Breast epithelium (tissue), 4 donors: ENCODE measurements at places on chromosomes 4 and X.
A peak's percentile ranks its signal among the peaks of the same experiment; 100 is the strongest.

GRCh38 chr4:48979914-48980579 lies 6.0 kb upstream of the CWH43 start:
- no peak for DNase-seq

DNA sequence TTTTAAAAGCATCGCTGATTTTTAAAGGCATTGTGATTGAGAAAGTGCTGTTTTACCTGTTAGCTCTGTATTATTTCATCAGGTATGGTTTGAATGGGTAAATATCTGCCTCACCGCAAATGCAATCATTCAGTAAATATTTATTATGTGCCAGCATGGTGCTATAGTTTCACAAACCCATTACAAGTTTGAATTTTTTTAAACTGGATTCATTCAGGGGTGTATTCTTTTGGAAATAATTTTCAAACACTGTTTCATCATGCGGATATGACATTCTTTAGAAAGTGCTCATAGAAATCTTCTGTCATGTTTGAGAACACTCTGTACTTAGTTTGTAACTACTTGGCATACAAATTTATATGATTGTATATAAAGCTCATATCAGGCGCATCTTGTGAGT lies 37.2 kb downstream of the LIMCH1 start:
- DNase-seq = no peak

DNA sequence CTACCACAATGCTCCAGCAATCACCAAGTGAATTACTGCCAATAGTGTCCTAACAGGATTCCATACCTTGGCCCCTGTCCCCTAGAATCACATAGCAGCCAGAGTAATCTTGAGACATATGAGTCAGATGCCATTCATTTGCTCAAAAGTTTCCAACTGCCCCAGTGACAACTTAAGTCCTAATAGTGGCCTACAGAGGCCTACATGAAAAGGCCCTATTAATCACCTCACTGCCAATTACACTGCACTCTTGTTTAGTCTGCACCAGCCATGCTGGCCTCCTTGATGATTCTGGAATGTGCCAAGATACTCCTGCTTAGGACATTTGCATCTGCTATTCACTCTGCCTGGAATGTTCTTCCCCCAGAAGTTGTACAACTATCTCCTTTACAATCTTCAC lies 130.7 kb downstream of the NR3C2 start:
- no peak for DNase-seq

DNA sequence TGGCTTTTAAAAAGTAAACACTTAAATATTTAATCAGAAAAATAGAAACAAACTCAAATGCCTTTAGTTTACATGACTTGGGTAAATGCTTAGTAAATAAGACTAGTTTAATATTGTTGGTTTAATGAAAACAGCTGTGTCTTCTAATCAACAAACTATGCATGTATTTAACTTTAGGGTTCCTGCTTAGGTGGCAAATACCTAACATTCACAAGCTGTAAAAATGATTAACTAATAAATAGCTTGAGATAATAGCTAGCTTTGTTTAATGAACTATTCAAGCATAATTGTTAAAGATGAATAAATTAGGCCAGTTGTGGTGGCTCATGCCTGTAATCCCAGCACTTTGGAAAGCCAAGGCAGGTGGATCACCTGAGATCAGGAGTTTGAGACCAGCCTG lies 30.0 kb upstream of the USP46 start:
- no peak for DNase-seq

DNA sequence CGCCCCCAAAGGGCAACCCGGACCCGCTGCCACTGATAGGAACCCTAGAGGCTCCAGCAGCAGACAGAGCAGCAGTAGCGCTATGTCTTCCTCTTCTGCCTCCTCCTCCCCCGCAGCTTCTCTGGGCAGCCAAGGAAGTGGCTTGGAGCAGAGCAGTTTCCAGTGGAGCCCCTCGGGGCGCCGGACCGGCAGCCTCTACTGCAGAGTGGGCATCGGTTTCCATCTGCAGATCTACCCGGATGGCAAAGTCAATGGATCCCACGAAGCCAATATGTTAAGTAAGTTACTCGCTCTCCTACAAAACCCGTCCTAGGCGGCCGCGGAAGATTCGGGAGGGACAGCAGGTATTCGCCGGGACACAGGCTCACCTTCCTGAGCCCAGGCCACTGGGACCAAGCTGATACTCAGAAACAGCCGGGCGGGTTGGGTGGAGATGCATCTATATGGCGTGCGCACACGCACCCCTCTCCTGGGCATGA lies 477 bp downstream of the FGF5 start:
- no peak for DNase-seq

DNA sequence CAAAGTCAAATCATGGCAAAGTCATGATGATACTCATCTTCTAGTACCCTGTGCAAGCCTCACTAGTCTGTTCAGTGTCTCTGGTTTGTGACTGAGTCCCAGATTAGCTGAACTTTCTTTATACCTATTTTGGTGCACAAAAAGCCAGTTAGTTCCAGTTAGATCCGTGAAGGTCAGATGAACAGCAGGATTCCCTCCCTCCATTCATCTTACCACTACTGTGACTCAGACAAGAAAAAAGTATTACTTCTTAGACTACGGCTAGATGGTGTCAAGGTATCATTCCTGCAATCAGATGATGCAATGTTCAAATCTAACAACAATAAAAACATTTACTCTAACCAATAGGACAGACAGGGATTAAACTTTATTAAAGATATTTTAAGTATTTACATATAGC lies 30.4 kb downstream of the ARHGEF6 start:
- DNase-seq = no peak

- DNase-seq = no peak
These were observed 475.8 kb downstream of the PDGFC start for GRCh38 chr4:156495836-156496235.

GRCh38 chr4:40856840-40857362 lies 107.1 kb downstream of the NSUN7 start:
- peak; percentile 53 for DNase-seq

DNA sequence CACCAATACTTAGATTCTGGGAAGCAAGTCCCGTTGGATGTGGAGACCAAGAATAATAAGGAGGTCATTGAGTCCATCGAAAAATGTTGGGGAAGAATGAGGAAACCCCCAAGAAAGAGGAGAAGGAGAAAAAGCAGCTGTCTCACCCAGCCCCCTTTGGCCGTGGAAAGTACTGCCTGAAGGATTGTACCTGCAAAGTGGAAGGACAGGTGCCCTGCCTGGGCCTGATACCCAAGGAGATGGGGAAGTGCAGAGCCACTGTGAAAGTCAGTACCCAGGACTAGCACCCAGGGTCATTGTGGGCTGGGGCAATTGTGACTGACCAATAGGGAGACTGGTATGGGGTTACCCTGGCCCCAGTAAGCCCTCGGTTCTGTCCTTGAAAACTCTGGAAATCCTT lies 13.8 kb upstream of the CFAP299 start:
- no peak for DNase-seq

GRCh38 chr4:150358691-150359090 lies 223.3 kb upstream of the MAB21L2 start:
- no peak for DNase-seq

GRCh38 chrX:10821293-10821692 lies 200.9 kb upstream of the MID1 start:
- DNase-seq = no peak

DNA sequence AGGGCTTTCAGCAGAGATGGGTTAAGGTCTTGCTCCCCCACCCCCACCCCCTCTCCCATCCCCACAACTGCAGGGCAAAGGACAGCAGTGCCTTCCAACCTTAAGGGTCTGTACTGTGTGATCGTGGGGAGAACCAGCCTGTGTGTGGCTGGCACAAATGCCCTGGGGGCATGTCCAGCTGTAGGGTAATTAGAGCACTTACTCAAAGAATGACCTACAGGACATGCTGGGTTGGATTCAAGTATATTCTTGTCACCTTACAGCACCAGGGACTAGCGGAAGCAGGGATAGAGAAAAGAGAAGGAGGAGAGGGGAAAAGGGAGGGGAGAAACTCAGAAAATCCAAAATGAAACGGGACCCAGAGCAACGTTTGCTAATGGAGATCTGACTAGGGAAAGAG lies 191.3 kb upstream of the GATB start:
- DNase-seq = no peak

DNA sequence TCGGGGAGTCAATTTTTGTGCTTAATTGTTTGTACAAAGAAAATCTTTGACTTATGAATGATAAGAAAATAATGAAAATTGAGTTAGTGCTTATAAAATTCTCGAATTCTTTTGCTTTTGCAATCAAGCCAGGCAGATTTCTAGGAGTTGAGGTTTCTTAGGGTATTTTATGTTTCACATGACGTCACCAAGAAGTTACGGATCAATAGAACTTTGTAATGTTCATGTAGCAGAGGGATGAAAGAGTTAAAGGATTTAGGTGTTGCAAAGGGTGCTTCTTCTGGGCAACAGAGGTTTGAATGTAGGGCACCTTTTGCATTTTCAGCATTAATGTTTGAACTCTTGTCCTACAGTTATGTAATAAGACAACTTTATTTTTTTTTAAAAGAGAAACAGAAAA lies 19.4 kb downstream of the GBA3 start:
- no peak for DNase-seq

- DNase-seq = no peak
These were observed 293.2 kb upstream of the SLC7A11 start for GRCh38 chr4:138535316-138535715.

GRCh38 chr4:80271801-80272200 lies 5.3 kb downstream of the FGF5 start:
- no peak for DNase-seq

GRCh38 chrX:66150163-66150562 lies 13.9 kb upstream of the HEPH start:
- no peak for DNase-seq

GRCh38 chr4:109134921-109135320 lies 167.5 kb downstream of the COL25A1 start:
- DNase-seq = no peak

DNA sequence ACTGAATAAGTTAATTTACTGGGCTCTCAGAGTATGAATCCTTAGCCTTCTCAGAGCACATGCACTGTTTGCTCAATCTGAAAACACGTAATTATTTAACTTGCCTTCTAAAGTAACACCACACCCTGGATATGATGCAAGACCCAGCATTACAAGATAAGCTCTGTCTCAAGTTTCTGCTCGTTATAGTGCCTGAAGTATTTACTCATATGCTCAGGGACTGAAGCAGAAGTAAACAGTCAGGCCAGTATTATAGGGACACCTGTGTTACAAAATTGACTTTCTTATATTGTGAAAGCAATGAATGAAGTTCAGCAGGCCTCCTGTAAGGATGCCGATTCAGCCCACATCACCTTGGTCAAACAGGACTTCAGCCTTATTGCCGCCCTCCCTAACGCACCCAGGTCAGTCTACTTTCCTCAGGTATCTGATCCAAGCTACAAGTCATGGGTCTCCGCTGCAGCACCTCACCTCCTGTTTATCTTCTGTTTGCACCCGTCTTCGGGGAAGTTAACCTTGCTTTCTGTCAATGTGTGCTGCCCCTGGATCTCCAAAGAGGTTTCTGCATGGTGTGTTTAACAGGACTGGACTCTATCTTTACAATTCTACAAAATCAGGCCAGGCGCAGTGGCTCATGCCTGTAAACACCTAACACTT lies 42.8 kb upstream of the KLF3 start:
- no peak for DNase-seq
